ENCODE measurements at places on chromosomes 4 and X. TPM values are rescaled to one million over a fixed set of nuclear protein-coding genes. Genes with fewer than 3 reads are reported as not detected.

The ADH7 gene
- total RNA-seq, result not detected

The F11 gene
- not detected for total RNA-seq

The LRIT3 gene
- total RNA-seq, result 0.10 TPM

The RNF175 gene
- not detected for total RNA-seq

The RAB9B gene
- total RNA-seq, result 0.45 TPM

The PRR32 gene
- not detected for total RNA-seq

The ZAR1 gene
- not detected for total RNA-seq

The TRIM75 gene
- total RNA-seq, result not detected

The FRG2 gene
- not detected for total RNA-seq

The SMS gene
- 73.9 TPM for total RNA-seq

The TKTL2 gene
- total RNA-seq, result not detected

The FAM184B gene
- total RNA-seq, result not detected

The SFRP2 gene
- not detected for total RNA-seq

The ARAF gene
- 75.4 TPM for total RNA-seq

The CT45A3 gene
- not detected for total RNA-seq

The SLC6A14 gene
- total RNA-seq, result not detected

The NEK1 gene
- 14.8 TPM for total RNA-seq

The SLITRK4 gene
- total RNA-seq, result not detected

The SPP1 gene
- not detected for total RNA-seq

The GYPE gene
- 0.50 TPM for total RNA-seq

The MMRN1 gene
- total RNA-seq, result 1.2 TPM

The NAP1L2 gene
- 2.6 TPM for total RNA-seq

The GLRA2 gene
- total RNA-seq, result not detected

Measured in activated CD4-positive, alpha-beta memory T cell treated with anti-CD3 and anti-CD28 coated beads, Interleukin-2, amount 10 ng/mL, durations not matched to agents 7 days and 5 days (primary cell).